Epithelial cell of prostate (primary cell): ENCODE measurements at places on chromosomes 3 and 15.

GRCh38 chr3:152480282-152480953, 211.7 kb downstream of the MBNL1 start:
- DNase-seq = no peak

- DNase-seq = no peak
Measured at GRCh38 chr15:70098461-70099166, 897 bp upstream of the TLE3 start.

DNA sequence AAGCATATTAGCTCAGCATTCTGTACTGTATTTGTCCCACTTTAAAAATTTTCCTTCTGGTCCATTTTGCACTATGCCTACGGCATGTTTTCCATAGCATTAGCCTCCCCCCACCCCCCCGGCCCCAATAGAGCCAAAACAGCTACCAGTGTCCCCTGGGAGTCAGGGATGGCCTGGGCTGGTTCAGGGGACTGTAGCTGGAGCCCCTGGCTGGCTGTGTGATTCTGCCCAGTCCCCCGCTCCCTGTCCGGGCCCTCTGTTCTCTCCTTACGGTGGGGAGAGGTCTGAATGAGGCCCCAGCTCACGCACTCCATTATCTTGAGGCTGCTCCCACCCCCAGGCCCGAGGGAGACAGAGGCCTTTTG, 70.1 kb downstream of the KLF15 start:
- no peak for DNase-seq

DNA sequence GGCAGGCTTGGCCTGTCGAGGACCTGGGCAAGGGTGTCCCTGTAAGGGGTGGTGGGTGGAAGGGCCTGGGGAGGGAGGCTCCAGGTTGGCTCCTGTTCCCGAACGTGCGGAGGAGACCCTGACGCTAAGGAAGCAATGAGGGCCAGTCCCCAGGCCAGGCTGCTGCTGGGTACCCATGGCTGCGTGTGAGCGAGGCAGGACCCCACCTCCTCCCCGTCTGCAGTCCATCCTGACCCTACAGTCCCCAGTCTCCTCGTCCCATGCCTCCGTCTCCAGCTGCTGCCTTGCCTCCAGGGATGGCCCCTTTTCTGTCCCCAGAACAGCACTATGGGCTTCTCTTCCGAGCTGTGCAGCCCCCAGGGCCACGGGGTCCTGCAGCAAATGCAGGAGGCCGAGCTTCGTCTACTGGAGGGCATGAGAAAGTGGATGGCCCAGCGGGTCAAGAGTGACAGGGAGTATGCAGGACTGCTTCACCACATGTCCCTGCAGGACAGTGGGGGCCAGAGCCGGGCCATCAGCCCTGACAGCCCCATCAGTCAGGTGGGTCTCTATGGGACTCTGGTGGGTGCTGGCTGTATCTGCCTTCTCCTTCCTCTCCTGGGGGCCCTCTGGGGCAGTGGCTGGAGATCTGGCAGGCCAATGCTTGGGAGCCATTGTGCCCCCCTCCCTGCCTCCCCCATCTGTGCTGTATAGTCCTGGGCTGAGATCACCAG, 571 bp downstream of the FES start:
- no peak for DNase-seq

DNA sequence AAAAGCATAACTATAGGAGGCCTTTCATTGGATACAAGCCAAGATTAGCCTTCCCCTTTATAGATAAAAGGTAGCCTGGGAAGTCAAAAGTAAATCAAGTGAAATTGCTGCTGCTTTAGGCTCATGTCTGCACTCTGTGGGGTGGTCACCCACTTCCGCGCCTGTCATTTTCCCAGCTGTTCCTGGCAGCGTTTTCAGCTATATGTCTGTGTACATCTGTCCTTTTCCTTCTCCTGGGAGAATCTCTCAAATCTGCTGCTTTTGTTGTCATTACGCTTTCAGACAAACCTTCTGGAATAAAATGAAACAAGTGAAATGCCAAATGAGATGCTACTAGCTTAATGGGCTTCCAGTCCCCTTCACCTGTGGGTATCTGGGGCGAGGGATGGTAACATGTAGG, 211.8 kb downstream of the MCTP2 start:
- DNase-seq = no peak

- peak; percentile 72 for DNase-seq
Measured at GRCh38 chr15:51726302-51727073, 11.0 kb downstream of the LYSMD2 start.
